Right forelimb (tissue), 1 donor: ENCODE measurements at places on chromosomes 1 and 21.

DNA sequence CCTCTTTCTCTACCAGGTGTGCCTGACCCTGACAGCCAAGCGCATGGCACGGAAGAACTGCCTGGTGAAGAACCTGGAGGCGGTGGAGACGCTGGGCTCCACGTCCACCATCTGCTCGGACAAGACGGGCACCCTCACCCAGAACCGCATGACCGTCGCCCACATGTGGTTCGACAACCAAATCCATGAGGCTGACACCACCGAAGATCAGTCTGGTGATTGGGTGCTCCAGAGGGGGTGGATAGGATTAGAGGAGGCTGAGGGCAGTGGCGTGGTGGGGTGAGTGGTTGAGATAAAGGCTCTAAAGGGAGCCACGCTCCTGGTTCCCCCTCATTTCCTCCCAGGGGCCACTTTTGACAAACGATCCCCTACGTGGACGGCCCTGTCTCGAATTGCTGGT is 13.1 kb downstream of the ATP1A2 start:
- no peak for DNase-seq

DNA sequence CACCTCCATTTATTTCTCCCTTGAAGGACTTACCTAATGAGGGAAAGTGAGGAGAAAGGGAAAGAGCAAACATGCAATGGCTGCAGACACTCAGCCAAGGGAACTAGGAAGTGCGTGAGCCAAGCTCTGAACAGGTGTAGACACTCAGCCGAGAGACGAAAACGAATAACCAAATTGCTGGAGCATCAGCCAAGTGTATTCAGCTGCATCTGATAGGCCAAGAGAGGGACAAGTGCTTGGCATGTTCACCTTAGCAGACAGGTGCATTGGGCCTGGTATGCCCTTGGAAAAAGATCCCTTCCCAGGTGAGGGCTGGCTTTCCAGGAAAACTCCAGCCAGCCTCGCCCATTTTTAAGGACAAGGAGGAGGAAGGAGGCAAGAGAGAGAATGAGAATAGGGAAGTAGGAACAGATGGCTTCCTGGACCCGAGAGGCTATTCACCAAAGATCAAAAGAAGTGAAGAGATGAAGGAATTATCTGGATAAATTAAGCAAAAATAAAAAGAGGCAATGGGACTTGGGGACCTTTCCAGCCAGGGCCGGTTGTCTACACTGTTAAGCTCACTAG is 184.7 kb downstream of the TOMM20 start:
- DNase-seq: no peak

- DNase-seq: no peak
Measured at GRCh38 chr1:61743716-61744580, 1.7 kb downstream of the PATJ start.

- no peak for DNase-seq
Measured at GRCh38 chr1:9905010-9905409, 5.1 kb downstream of the CTNNBIP1 start.

DNA sequence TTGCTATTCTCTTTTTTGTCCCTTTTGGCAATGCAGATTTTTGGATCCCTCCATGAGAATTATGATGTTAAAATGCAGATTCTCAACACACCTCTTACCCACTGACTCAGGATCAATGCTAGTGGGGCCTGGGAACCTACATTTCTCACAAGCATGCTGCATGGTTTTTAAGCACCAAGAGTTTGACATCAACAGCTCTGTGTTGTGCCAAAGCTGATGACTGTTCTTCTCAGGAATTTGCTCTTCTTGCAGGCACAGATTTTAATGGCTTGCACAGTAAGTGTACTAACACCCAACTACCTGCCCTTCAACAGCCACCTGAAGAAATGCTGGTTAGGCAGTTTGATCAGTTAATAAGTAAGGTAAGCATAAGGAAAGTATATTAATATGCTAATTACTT is 468.7 kb downstream of the PTBP2 start:
- DNase-seq: no peak

DNA sequence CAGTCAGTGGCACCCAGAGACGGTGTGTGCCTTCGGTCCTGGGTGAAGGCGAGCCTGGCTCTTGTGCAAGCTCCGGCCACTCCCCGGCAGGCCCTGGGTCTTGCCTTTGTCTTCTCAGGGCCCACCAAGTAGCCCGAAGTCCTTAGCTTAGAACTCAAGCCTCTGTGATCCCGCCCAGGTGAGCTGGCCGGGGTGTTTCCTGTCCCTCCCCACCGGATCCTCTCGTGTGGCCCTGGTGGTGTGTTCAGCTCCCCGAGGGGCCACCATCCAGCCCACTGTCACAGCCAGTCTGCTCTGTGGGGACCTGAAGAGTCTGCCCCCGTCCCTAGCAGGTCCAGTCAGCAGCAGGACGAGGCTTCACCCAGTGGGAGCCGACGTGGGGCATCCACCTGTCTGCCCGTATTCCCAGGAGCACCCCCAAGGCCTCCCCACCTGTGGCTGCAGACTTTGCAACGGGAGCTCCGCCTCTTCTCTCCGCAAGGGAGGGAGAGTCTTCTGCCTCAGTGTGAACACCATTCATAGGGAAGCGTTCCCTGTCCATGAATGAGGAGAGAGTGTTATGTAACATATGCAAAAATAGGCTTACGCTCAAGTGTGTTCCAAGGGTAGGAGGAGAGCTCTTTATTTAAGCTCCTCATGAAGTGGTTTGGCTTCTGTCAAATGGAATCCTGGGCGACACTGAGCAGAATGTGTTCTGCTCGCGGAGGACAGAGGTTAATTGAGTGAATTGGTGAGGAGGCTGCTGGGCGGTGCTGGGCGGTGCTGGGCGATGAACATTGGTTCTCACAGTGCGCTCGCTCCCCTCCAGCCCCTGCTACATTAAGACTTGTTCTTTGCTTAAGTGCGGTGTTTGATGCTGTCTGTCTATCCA is 108.9 kb downstream of the CRYAA start:
- DNase-seq: no peak

GRCh38 chr21:37711286-37711829 is 204.9 kb downstream of the KCNJ6 start:
- no peak for DNase-seq
